Esophagus muscularis mucosa (tissue), 4 donors: ENCODE measurements at places on chromosomes 12 and 14. TPM values are rescaled to one million over a fixed set of nuclear protein-coding genes. Genes with fewer than 3 reads are reported as not detected.
A peak's percentile ranks its signal among the peaks of the same experiment; 100 is the strongest.

GRCh38 chr12:54879150-54879549 is 24.8 kb downstream of the MUCL1 start:
- DNase-seq: no peak

GRCh38 chr14:69153152-69153872 is 393 bp upstream of the DCAF5 start:
- no peak for DNase-seq

- no peak for DNase-seq
Observed at GRCh38 chr14:104544362-104544961, 35.1 kb upstream of the C14orf180 start.

CDKL1 gene
- total RNA-seq: 17.7 TPM

ZFHX2 gene
- total RNA-seq: 1.2 TPM

DNA sequence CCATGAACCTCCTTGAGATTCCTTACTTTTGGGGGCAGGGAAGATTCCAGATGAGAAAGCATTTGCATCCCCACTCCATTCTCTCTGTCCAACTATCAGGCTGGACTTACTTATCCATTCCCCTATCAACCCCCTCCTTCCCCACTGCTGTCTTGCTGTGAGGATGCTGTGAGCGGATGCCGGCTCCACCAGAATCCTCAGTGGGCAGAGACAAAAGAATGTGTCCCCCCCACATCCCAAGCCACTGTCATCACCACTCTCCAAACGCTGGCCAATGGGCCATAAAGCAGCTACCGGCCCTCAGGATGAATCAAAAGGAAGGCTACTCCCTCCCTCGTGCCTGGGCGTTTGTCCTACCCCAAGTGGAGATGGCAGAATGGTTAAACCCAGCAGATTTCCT is 173.0 kb upstream of the NTF3 start:
- DNase-seq: no peak

CIDEB gene
- 6.7 TPM for total RNA-seq

DHRS4L2 gene
- 19.5 TPM for total RNA-seq

GRCh38 chr12:38783304-38783703 is 122.1 kb downstream of the CPNE8 start:
- DNase-seq: no peak

RNASE2 gene
- total RNA-seq: 3.8 TPM

- no peak for DNase-seq
Observed at GRCh38 chr14:51202914-51203665, 37.0 kb upstream of the TMX1 start.

DNA sequence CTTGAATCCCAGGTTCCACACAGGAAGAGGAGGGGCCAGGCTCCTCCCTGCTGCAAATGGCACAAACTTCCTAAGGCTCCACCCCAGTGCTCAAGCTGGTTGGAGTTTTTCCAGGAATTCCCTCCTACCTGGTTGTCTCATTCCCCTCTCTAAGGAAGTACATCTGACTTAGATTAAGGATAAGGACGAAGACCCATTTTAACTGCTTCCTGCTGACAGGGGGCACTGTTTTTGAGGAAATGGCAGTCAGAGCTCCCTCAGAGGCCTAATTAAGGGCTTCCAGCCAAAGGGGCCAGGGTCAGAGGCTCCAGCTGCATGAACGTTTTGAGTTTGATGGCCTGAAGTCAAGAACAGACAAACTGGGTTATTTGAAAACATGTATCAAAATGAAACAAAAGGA is 1084.7 kb downstream of the SLC6A15 start:
- no peak for DNase-seq

SLC35E3 gene
- total RNA-seq: 3.3 TPM

MYF5 gene
- total RNA-seq: not detected

DNA sequence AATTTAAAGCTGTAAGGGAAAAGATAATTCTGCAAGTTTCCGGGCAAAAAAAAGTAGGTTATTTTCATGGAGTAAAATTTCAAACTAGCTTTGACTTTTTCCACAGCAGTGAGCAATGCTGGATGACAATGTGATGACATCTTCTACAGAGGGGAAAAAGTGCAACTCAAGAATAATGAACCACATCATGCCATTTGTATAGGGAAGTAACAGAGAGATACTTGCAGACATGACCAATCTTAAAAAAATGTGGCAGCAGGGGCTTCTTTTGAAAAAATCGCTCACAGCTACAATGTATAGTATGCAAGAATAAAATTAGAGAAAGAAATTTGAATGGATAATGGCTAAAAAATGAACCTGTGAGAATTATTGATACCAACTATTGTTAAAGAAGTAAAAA is 115.5 kb downstream of the DHRS2 start:
- DNase-seq: no peak

MIPOL1 gene
- 9.3 TPM for total RNA-seq

DNA sequence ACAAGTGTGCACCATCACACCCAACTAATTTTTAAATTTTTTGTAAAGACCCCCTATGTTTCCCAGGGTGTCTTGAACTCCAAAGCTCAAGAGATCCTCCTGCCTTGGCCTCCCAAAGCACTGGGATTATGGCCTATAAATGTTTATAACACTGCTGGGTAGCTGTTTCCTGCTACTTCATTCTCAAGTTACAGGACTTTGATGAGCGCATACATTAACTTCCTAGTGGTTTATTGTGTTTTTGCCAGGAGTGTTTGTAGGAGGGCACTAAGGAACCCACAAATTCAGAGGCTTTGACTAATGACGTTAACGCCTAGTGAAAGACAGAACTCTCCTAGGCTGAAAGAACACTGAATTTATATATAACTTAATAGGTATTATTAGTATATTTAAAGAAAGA is 15.2 kb upstream of the NAA30 start:
- no peak for DNase-seq

- DNase-seq: no peak
Observed at GRCh38 chr12:62604871-62605270, 138.2 kb downstream of the MON2 start.

GRCh38 chr12:26264215-26264838 is 69.0 kb downstream of the SSPN start:
- peak; percentile 4 for DNase-seq

- peak; percentile 39 for DNase-seq
Observed at GRCh38 chr14:79111987-79112501, 941.9 kb downstream of the NRXN3 start.

PCK2 gene
- 13.3 TPM for total RNA-seq

DNA sequence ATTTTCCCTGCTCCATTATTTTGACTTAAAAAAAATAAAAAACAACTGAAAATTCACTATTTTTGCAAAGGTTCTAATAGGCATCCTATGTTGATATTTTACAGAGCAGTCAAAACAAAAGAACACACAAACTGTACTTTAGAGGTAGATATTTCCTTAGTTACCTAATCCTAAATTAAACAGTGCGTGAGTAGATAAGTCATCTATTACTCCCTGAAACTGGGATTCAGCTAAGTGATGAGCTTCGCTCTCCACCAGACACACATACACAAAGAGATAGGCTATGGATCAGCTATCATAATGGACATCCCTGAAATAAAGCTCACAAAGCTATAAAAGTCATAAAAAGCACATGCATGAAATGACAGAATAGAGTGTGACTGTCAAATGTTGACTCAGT is 398.7 kb downstream of the SOX5 start:
- DNase-seq: no peak

LPCAT3 gene
- 21.6 TPM for total RNA-seq

CCDC184 gene
- total RNA-seq: 0.66 TPM

DNA sequence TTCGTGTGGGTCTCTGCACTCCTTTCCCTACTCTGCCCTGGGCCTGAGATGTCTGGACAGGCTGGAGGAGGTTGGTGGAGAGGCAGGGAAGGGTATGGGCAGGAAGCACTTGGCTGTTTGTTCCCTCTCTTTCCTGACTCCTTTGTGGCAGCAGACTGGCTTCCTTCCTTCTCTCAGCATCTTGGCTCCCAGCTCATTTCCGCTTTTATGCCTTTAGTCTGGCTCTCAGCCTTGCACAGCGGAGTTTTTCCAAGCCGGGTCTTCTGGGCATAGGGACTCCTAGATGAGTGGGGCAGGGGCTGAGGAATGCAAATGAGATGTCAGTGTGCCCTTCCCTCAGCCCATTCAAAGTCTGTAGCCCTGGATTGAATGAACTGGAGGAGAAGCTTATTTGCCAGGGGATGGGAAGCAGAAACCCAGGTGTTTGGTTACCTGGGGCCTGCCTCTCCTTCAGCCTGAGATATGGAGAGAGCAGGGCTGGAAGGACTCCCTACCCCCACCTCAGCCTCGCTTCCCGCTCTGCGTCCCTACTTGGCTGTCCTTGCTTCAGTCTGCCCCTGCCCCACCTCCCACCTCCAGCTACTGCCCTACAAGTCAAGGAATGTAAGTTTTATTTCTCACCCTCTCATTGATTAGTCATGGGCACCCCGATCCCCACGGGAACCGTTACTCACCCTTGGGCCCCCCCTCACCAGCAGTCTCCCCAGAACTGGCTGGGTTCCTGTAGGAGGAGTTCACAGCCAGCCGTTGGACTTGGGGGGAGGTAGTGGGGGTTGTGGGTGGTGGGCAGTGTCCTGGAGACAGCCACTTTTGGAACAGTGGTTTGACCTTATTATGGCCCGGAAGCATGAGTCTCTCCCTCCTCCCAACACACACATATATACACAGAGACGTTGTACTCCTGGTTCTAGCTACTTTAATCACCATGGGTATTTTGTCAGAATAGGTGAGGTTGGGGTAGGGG is 9.3 kb upstream of the ITGA5 start:
- DNase-seq: no peak

DNA sequence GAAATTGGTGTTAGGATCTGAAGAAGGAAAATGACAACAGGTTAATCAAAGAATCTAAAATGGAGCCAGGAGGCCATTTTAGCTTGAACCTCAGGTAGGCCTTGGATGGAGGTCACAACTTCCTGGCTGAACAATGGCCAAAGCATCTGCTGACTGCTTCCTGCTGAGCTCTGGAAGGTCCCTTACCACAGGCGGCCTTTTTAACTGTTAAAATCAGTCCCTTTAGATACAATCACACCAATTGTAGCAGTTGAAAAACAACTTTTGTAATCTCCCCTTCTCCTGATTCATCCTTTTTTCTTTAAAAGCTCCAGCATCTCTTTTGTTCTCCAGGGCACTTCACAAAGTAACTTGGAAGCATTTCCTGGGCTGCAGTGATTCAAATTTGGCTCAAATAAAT is 388.8 kb downstream of the PDZRN4 start:
- DNase-seq: no peak

- no peak for DNase-seq
Observed at GRCh38 chr12:89756194-89756584, 47.6 kb upstream of the ATP2B1 start.

- no peak for DNase-seq
Observed at GRCh38 chr14:90523544-90523943, 126.7 kb downstream of the CALM1 start.
